ENCODE measurements at places on chromosomes 13 and 19.

DNA sequence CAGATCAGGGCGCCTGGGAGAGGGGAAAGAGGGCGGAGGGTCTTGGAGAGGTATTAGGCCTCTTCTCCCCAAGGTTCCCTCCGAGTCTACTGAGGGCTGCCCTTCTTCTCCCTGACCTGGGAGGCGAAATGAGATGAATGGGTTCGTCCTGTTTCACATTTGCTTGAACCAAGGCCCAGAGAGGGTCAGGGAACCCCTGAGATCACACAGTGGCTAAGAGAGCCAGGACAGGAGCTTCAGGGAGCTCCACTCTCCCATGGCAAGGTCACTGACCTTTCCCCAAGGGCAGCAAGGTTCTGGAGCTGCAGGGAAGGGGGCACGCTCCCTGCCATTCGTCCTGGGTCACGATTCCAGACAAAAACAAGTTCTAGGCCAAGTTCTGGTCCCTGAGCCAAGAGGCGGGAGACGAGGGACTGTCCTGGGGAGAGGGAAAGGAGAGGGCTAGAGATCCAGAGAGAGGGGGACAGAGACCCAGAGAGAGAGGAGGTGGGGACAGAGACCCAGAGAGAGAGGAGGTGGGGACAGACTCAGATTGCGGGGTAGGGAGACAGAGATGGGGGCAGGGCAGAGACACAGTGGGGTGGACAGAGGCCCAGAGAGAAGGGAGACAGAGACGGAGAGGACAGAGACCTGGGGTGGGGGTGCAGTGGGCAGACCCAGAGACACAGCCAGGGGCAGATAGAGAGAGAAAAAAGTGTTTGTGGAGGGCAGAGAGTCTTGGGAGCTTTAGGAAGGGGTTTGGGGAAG is 541 bp downstream of the ASPDH start:
- no peak for DNase-seq

GRCh38 chr19:30881281-30881680 is 468.0 kb downstream of the TSHZ3 start:
- DNase-seq, result no peak

DNA sequence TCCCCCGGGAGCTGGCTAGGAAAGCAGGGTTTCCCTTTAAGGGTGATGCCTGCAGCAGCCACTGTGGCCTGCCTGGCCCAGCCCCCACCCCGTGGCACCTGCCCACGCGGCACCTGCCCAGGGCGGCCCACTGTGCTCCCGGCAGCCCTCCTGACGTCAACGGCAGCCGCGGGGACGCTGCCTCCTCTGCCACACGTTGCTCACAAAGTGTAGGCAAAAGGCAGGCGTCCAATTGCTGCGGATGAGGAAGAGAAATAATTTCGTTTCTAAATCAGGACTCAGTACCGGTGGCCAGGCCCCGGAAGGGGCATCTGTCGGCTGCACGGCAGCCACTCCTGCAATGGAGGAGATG is 122.3 kb downstream of the URI1 start:
- no peak for DNase-seq

- no peak for DNase-seq
These were observed 86.2 kb downstream of the IRS2 start for GRCh38 chr13:109700176-109700575.

DNA sequence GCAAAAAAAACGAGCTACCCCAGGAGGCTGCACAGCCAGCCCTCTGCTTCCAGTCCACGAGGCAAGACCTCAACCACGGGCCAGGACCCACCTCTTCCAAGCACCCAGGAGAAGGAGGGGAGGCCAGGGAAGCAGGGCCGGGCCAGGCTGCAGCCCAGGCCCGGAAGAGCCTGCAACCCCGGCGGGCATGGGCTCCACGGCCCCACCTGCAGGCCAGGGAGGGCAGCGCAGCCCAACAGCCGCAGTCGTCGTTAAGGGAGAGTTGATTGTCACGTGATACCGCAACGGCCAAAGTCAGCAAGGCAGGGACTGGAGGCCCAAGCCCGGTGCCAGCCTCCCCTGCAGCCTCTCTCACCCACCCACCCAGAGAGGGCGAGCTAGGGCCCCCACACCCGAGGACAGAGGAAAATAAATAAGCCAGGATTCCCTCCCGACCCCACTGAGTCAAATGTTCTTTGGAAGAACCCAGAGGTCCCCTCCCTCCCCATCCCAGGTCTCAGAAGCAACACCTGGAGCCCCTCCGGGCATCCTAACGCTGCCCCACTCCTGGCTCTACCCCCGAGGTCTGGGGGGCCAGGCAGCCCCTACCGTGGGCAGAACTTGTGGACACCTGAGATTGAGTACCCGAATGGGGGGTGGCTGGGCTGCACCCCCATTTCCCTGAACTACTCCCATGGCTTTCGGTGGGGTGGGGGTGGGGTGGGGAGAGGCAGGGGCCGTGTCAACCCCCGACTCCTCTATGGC is 5.2 kb upstream of the REXO1 start:
- peak; percentile 79 for DNase-seq

- DNase-seq, result no peak
These were observed 19.9 kb downstream of the NWD1 start for GRCh38 chr19:16739546-16739945.

GRCh38 chr13:94632226-94632980 is 30.7 kb downstream of the GPR180 start:
- DNase-seq, result no peak

DNA sequence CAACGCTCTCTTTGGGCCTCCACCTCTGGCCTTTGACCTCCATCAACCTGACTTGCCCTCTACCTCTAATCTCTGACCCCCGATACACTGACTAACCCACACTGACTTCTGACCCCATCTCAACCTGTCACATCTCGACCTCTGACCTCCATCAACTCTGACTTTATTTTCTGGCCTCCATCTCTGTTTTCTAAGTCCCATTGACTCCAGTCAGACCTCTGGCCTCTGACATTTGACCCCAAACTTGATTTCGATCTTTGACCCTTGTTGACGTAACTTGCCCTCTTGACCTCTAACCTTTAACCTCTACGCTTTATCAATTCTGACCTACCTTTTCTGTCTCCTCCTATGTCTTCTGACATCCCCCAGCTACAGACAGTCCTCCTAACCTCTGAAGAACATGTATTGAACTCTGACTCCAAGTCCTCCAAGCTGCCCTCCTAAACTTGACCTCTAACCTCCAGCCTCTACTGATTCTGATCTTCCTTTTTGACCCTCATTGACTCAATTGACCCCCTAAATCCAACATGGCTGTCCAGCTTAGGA is 780 bp downstream of the ACP4 start:
- no peak for DNase-seq

- DNase-seq, result peak; percentile 85
These were observed 27.7 kb downstream of the MEIS3 start for GRCh38 chr19:47391510-47392223.

- no peak for DNase-seq
These were observed 8.7 kb upstream of the SMG9 start for GRCh38 chr19:43763473-43763939.

GRCh38 chr19:50016225-50016807 is 8.9 kb downstream of the VRK3 start:
- no peak for DNase-seq

- no peak for DNase-seq
These were observed 12.8 kb downstream of the CIB3 start for GRCh38 chr19:16160445-16160942.

DNA sequence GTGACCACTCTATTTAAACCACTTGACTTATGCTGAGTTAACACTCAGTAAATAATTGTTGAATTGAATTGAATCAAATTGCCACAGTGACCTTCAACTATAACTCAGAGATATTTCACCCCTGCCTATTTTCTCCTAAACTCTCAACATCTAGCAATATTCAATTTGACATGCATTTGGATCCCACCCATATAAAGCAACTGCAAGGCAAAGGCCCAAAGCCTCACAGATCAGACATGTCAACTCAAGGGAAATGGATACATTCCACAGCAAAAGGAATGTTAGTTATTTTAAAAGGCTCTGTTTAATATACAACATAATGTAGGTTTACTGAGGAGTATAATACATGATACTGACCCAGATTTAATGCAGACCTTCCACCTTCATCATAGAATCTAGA is 107.4 kb downstream of the KCTD12 start:
- no peak for DNase-seq

DNA sequence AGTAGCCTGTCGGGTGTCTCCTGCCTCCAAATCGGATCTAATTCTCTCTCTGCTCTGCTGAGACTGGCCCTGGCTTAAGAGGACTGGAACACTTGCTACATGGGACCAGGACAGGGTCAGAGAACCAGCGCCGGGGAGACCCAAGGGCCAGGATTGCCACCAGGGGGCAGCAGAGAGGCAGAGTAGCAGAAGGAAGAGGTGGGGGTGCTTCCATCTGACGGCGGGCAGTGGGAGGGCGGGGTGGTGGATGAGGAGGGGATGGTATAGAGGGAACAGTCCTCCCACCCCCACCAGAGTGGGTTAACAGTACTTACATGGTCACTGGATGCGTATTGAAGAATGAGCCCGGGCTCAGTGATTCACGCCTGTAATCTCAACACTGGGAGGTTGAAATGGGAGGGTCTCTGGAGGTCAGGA is 11.9 kb downstream of the SELENOW start:
- peak; percentile 88 for DNase-seq

DNA sequence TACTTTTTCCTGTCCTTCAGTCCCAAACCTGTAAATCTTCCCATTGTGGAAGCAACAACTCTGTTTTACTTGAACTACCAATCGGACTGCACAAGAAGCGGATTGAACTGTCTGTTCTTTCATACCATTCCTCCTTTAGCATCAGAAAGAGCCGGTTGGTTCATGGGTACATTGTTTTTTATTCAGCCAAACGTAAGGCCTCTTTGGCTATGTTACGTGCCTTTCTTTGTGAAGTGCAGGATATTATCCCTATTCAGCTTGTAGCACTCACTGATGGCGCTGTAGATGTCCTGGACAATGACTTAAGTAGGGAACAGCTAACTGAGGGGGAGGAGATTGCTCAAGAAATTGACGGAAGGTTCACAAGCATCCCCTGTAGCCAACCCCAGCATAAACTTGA is 60.3 kb downstream of the ARHGAP35 start:
- DNase-seq, result no peak
